ENCODE measurements at places on chromosomes 6 and 20.

GRCh38 chr6:151388236-151388635 lies 3.1 kb downstream of the ZBTB2 start:
- DNase-seq: no peak

- no peak for DNase-seq
Measured at GRCh38 chr6:24501374-24501773, 6.6 kb downstream of the ALDH5A1 start.

DNA sequence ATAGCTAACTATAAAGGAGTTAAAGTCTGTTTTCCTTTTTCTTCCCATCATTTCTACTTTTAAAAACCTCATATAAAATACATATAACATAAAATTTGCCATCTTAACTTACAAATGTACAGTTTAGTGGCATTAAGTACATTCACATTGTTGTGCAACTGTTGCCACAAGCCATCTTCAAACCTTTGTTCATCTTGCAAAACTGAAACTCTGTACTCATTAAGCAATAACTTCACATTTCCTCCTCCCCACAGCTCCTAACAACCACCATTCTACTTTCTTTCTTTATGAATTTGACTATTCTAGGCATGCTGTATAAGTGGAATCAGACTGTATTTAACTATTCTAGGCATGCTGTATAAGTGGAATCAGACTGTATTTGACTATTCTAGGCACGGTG lies 4.5 kb downstream of the CCDC170 start:
- peak; percentile 94 for DNase-seq

GRCh38 chr6:40963019-40963418 lies 76.0 kb downstream of the UNC5CL start:
- DNase-seq: no peak

- peak; percentile 60 for DNase-seq
Measured at GRCh38 chr6:36340618-36341454, 4.1 kb upstream of the BNIP5 start.

DNA sequence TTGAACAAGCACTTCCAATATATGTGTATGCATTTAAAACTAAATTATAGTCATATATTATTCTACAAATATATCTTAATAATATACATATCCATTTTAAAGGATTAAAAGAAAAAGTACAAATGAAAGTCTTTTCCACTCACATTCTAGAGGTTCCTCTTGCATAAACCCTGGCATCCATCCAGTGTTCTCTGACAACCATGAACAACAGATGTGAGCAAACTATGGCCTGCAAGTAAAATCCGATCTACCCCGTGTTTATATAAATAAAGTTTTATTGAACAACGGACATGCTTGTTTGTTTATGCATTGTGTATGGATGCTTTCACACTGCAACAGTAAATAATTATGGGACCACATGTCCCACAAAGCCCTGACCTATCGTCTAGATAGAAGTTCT lies 1122.3 kb downstream of the EPHA7 start:
- DNase-seq: no peak

DNA sequence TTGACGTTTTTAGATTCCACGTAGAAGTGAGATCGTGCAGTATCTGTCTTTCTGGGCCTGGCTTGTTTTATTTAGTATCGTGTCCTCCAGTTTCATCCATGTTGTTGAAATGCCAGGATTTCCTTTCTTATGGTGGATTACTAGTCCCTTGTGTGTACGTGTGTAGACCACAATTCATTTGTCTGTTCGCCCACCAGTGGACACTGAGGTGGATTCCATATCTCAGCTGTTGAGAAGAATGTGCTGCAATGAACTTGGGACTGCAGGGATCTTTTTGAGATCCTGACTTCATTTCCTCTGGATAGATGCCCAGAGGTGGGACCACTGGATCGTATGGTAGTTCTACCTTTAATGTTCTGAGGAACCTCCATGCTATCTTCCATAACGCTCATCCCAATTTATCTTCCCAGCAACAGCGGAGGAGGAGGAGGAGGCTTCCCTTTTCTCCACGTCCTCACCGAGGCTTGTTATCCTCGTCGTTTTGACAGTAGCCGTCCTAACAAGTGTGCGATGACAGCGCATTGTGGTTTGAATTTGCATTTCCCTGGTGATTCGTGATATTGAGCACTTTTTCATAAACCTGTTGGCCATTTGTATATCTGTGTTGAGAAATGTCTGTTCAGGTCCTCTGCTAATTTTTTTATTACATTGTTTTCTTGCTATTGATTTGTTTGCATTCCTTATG lies 62.4 kb downstream of the CDH4 start:
- no peak for DNase-seq

GRCh38 chr6:1701668-1702353 lies 92.1 kb downstream of the FOXC1 start:
- DNase-seq: no peak

- no peak for DNase-seq
Measured at GRCh38 chr20:57023997-57024396, 242.4 kb downstream of the BMP7 start.
